Trophoblast cell (in vitro differentiated cells and primary cell): ENCODE measurements at places on chromosomes 2 and 18.

- DNase-seq, result no peak
These were observed 13.1 kb downstream of the SOS1 start for GRCh38 chr2:39107724-39108273.

- no peak for DNase-seq
These were observed 751.4 kb upstream of the HS6ST1 start for GRCh38 chr2:129069875-129070594.

DNA sequence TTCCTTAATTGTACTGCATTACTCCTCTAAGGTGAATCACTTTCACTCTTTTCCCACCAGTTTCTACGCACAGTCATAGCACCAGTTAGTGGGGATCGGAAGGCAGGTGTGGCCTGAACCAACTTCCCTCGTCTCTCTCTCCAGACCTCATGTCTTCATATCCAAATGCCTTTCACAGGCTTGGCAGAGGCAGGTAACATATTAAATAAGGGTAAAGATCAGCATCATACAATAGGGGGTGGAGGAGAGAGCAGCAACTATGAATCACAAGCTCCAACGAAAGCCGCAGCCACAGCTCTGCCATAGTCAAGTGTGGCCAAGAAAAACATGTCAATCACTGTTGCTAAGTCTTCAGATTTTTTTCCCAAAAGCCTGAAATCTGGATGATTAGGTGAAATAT lies 40.3 kb downstream of the AP1S3 start:
- DNase-seq, result no peak

DNA sequence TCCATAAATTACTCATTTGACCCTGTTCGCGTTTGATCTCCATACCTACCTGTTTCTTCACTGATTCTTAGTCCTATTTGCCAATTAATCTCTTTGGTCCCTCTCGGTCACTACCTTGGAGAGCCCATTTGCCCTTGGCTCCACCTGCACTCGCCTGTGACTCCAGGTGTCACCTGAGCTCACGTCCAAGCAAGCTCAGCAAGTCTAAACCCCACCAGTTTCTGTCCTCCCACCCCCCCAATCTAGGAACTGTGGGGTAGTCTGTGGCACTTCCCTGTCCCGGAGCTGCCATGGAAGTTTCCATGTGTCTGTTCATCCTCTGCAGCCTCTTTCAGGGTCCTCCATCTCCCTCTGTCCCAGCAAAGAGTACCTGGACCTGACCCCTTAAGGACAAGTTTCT lies 68.1 kb upstream of the BCL2L11 start:
- DNase-seq, result no peak

DNA sequence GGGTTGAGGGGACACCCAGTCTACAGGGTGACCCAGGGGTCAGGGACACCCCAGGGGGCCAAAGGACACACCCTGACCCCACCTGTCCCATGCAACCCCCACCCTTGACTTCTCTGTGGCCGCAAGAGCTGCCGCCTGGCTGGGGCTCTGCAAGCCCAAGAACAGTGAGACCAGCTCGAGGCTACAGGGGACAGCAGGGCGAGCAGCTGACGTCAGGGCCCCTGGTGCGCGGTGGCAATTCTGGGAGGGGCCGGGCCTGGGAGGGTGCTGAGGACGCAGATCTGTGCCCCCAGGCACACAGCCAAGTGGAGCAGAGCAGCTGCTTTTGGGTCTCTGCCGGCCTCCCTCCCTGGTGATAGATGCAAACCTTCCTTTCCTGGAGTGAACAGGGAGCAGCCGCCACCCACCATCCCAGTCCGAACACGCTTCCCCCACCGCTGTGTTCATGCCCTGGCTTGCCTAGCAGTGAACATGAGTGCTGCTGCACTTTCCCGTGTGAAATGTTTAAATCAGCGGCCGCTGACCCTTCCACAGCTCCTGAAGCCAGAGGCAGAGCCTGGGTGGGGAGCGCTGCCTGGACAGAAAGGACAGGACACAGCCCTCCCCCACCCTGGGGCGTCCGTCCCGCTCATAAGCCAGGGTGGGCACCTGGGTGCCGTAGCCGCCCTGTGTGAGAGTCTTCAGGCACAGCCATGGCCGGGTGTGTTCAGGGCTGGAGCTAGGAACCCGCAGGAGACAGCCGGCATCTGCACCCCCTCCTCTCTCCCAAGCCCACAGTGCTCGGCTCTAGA lies 46.9 kb downstream of the SLC66A2 start:
- DNase-seq, result no peak

DNA sequence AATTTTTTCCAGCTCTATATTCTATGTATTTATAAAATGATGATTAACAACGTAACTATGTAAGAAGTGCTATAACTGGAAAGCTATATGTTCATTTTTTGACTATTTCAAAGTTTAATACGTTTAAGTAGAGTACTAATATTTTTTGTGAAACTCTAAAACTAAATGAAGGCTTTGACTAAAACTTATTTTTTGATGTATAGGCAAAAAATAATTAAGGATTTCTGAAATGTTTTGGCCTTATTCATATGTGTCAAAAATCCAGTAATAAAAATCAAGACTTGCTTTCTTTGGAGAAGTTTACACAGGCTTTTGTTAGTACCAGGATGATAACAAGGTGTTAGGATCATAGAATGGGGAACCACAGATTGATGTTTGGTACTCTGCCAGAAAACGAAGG lies 58.2 kb upstream of the ZEB2 start:
- no peak for DNase-seq

DNA sequence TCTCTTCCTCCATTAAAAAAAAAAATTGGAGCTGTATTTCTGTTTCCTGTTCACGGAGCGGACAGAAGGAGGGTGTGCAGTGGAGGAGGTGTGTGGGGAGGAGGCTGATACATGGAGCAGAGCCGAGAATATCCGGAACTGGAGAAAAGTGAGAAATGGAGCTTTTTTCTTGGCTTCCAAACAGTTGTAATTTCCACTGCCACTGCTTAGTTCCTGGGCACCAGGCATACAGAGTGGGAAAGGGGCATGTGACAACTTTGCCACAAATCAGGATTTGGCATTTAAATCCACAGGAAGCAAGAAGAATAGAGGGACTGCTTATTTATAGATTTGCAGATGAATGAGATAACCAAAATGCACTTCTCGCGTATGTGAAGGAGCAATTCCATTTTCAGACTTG lies 71.2 kb downstream of the BCL11A start:
- DNase-seq, result no peak

DNA sequence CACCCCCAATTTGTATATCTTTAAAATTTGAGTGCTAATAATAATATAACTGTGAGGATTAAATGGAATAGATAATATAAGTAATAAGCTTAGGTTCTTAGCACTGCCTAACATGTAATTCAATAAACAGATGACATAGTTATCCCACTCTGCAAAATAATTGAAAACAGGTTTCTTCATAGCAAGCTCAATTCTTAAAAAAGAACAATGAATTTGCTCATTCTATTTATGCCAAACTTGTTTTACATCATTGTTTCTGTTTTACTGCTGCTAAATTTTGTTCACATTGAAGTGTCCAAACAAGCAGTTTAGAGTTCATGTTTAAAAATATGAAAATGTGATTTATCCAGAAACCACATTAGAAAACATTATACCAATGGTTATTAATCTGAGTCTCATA lies 217.0 kb downstream of the MBD5 start:
- DNase-seq, result no peak

GRCh38 chr2:31078011-31078410 lies 60.2 kb downstream of the GALNT14 start:
- DNase-seq, result no peak

DNA sequence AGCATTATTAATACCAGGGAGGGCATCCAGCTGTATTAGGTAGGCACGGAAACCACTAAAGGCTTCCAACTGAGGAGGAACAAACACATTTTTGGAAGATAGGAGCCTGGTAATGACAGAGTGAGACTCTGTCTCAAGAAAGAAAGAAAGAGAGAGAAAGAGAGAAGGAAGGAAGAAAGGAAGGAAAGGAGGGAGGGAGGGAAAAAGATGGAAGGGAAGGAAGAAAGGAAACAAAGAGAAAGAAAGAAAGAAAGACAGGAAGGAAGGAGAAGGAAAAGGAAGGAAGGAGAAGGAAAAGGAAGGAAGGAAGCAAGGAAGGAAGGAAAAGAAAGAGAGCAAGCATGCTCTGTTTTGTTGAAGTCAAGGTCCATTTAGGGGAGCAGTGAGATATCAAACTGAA lies 103.8 kb upstream of the RFX8 start:
- DNase-seq, result no peak

GRCh38 chr2:14927021-14927564 lies 294.6 kb downstream of the LRATD1 start:
- DNase-seq, result no peak

DNA sequence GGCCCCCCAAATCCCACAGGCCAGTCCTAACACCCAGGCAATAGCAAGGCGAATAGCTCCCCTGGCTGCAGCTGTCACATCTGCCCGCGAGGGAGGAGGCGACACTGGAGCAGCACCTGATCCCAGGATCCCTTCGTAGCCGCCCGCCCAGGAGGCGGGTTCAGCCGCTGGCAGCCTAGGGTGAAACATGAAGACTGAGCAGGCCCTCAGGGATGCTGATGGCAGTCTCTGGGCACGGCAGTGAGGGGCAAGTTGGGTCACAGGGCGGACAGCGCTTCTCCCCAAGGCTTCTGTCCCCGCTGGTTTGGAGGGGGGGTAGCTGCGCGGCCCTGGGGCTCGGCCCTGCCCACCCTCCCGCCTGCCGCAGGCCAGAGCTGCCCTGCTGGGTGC lies 1.9 kb downstream of the DNMT3A start:
- no peak for DNase-seq
